Pulmonary artery endothelial cell (primary cell): ENCODE measurements at places on chromosomes 2 and 18. TPM values are rescaled to one million over a fixed set of nuclear protein-coding genes. Genes with fewer than 3 reads are reported as not detected.

Gene AMER3
- total RNA-seq, result not detected in 2 replicates

Gene RAB31
- total RNA-seq, result 30.8 and 32.7 TPM in 2 replicates

Gene GTF2A1L
- 0.59 and 0.74 TPM in 2 replicates for total RNA-seq

Gene RNF138
- total RNA-seq, result 37.1 and 46.1 TPM in 2 replicates

Gene ABCA12
- under 0.01 TPM in 2 replicates for total RNA-seq

Gene ZNF892
- 5.1 and 8.6 TPM in 2 replicates for total RNA-seq

Gene SLC14A1
- total RNA-seq, result not detected in 2 replicates

Gene ITM2C
- 3.7 and 5.7 TPM in 2 replicates for total RNA-seq

Gene AQP12A
- not detected in 2 replicates for total RNA-seq

Gene KCNJ3
- not detected in 2 replicates for total RNA-seq

Gene NGEF
- total RNA-seq, result 0.14 and 3.2 TPM in 2 replicates

Gene RGPD4
- total RNA-seq, result under 0.01 TPM in 1 of 2 replicates, not detected in the other

Gene GCG
- not detected in 2 replicates for total RNA-seq

Gene CGREF1
- 1.7 and 4.6 TPM in 2 replicates for total RNA-seq

Gene TSN
- 62.9 and 75.6 TPM in 2 replicates for total RNA-seq

Gene HSBP1L1
- total RNA-seq, result 1.4 and 1.7 TPM in 2 replicates

Gene CCDC148
- total RNA-seq, result 0.28 TPM in 1 of 2 replicates, not detected in the other

Gene KIAA1328
- 4.4 and 5.6 TPM in 2 replicates for total RNA-seq

Gene FAM237A
- total RNA-seq, result not detected in 2 replicates

Gene ANKRD30BL
- not detected in 2 replicates for total RNA-seq

Gene MBP
- 0.53 TPM in 2 replicates for total RNA-seq

Gene TGOLN2
- total RNA-seq, result 132 and 163 TPM in 2 replicates

Gene IL1A
- 0.60 and 0.73 TPM in 2 replicates for total RNA-seq

Gene HAAO
- total RNA-seq, result 0.18 and 0.20 TPM in 2 replicates
